ENCODE measurements at places on chromosomes 6 and 20.

DNA sequence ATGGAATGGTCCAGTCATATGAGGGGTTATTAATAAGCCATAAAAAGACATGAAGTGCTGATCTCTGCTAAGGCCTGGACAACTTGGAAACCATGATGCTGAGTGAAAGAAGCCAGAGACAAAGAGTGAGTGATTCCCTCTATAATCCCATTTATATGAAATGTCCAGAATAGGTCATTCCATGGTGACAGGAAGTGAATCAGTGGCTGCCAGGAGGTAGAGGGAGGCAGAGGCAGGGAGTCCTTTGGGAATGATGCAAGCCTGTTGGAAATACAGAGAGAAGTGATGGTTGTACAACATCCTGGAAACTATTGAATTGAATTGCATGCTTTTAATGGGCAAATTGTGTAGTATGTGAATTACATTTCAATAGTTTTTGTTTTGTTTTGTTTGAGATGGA is 26.4 kb downstream of the ANKRD60 start:
- H3K27me3 ChIP-seq: no peaks in the 10 kb centered on the region
- H3K4me3 ChIP-seq: no peak overlapping the region
- H3K4me1 ChIP-seq: no peaks in the 10 kb centered on the region
- no peaks in the 10 kb centered on the region for H3K36me3 ChIP-seq
- DNase-seq: no peak

DNA sequence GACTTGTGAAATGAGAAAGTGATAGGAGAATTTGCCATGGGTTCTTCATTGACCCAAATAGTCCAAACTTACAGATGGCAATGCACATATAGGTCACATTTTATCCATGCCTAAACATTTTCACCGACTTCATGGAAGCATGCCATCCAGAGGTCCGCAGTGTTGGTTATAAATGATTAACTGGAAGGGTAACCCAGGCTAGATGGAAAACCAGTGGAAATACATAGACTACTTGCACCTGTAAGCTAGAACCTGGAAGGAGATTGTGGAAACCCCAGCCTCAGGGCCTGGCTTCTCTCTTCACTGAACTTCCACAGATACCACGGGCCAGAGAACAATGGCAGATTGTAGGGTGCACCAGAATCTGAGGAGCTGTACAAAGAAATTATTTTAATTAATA is 103.8 kb upstream of the SYNDIG1 start:
- H3K27me3 ChIP-seq: no peaks in the 10 kb centered on the region
- H3K27ac ChIP-seq: no peak overlapping the region
- no peak overlapping the region for H3K4me3 ChIP-seq
- no peak for DNase-seq

- no peaks in the 10 kb centered on the region for H3K27me3 ChIP-seq
- peaks cover 3% of the 10 kb centered on the region for H3K4me1 ChIP-seq
These were observed 19.4 kb downstream of the SLC9A8 start for GRCh38 chr20:49831770-49832631.

DNA sequence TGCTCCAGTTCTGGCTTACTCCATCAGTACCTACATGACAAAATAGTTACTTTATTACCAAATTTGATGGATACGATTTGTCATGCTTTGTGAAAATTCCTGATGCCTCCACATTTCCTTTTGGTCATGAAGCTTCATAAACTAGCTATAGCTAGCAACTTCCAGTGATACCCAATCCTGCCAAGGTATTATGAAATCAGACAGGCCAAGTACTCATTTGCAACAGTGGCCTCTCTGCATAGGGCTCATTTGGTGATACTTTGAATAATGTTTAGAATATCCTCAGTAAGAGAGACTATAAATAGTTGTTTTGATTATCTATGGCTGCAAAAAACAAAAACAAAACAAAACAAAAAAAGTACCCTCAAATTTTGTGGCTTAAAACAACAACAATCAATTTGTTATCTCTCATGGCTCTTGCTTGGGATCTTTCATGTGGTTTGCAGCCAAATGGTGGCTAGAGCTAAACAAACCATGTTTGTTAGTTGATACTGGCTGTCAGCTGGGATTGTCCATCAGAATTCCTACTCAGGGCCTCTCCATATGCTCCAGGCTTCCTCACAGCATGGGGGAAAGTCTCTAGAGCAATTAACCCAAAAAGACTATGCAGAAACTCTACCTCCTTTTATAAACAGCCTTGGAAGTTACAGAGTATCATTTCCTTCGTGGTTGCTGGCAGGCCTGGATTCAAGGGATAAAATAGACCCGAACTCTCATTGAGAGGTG is 10.1 kb upstream of the PRL start:
- H3K27me3 ChIP-seq: no peaks in the 10 kb centered on the region
- no peaks in the 10 kb centered on the region for H3K4me1 ChIP-seq
- H3K27ac ChIP-seq: no peak overlapping the region
- H3K4me3 ChIP-seq: no peak overlapping the region

DNA sequence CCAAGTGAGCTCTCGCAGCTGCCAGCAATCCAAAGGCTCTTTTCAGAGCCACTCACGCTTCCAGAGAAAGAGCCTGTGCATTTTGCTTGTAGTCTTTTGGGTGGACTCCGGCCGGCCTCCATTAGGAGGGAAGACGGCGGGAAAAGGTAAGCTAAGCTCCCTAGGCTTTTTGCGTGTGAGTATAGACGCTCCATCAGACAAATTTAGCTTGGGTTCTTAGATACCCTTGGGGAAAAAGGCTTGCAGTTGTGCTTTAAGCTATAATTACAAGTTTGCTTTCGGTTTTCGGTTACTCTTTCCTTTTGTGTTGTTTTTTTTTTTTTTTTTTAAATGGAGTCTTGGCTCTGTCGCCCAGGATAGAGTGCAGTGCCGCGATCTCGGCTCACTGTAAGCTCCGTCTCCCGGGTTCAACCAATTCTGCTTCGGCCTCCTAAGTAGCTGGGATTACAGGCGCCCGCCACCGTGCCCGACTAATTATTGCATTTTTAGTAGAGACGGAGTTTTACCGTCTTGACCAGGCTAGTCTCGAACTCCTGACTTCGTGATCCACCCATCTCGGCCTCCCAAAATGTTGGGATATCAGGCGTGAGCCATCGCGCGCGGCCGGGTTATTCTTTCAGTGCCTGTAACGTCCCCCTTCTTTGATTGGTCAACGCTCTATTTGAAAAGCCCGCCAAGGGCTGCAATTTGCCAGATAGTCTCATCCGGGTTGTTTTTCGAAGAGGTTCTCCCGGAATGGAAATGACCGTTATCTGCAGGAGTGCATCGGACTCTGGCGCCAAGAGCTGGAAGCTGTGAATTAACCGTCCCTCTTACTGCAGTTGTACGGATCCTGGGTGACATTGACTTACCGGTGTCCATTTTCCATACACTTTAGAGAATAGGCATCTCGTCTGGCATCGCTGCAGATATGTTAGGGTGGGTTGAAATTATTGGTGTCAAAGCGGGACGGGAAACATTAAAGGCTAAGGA is 18.1 kb downstream of the OR2B2 start:
- H3K27ac ChIP-seq: no peak overlapping the region
- H3K36me3 ChIP-seq: peaks cover 8% of the 10 kb centered on the region
- H3K4me1 ChIP-seq: peaks cover 26% of the 10 kb centered on the region
- H3K4me3 ChIP-seq: no peak overlapping the region
- H3K27me3 ChIP-seq: no peaks in the 10 kb centered on the region

- H3K36me3 ChIP-seq: peaks cover 4% of the 10 kb centered on the region
- peak overlapping the region; percentile 86 for H3K4me3 ChIP-seq
- DNase-seq: peak; percentile 37
- peaks cover 30% of the 10 kb centered on the region for H3K4me1 ChIP-seq
These were observed 751 bp downstream of the MAP3K4 start for GRCh38 chr6:160992061-160992979.

DNA sequence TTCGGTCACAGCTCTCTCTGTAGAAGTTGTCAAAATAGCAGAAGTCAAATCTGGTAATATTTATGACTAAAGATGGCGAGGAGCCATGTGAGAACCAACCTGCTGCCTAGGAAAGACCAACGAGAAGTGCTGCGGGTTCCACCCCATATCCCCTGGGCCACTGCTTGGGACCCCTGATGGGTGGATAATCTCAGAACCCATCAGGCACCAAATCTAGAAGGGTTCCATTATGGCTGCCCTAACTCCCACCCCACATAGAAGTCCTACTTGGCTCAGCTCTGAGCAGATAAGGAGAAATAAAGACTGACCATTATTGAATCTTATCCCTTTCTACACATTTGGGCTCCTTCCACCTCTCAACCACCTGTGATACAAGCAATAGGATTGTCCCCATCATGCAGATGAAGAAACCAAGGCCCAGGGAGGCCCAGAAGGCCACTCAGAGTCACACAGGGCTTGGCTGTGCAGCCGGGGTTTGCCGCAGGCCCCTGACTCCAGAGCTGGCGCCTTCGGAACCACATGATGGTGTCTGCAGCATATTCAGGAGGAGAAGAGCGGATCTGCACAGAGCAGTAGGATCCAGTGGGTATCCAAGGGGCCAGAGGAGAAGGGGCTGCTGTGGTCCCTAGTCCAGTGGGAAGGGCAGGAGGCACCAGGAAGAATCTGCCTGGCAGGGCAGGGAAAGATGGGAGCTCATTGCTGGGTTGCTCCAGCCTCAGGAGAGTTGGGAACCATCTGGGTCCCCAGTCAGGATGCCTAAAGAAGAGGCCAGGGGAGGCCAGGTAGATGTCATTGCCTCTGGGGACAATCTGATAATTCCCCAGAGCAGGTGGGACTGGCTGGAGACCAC is 9.6 kb upstream of the PCMTD2 start:
- H3K4me1 ChIP-seq: no peaks in the 10 kb centered on the region
- H3K27me3 ChIP-seq: peaks cover 10% of the 10 kb centered on the region
- no peak overlapping the region for H3K27ac ChIP-seq
- no peak for DNase-seq
- H3K4me3 ChIP-seq: no peak overlapping the region
- H3K36me3 ChIP-seq: no peaks in the 10 kb centered on the region

- no peak overlapping the region for H3K27ac ChIP-seq
- H3K4me1 ChIP-seq: no peaks in the 10 kb centered on the region
- no peak overlapping the region for H3K4me3 ChIP-seq
These were observed 39.3 kb upstream of the TRAM2 start for GRCh38 chr6:52616059-52616690.

GRCh38 chr6:15410752-15411151 is 164.9 kb downstream of the JARID2 start:
- peaks cover 58% of the 10 kb centered on the region for H3K36me3 ChIP-seq
- H3K4me1 ChIP-seq: peaks cover 79% of the 10 kb centered on the region
- DNase-seq: no peak
- peak overlapping the region; percentile 88 for H3K27ac ChIP-seq
- no peaks in the 10 kb centered on the region for H3K27me3 ChIP-seq
- peak overlapping the region; percentile 61 for H3K4me3 ChIP-seq

DNA sequence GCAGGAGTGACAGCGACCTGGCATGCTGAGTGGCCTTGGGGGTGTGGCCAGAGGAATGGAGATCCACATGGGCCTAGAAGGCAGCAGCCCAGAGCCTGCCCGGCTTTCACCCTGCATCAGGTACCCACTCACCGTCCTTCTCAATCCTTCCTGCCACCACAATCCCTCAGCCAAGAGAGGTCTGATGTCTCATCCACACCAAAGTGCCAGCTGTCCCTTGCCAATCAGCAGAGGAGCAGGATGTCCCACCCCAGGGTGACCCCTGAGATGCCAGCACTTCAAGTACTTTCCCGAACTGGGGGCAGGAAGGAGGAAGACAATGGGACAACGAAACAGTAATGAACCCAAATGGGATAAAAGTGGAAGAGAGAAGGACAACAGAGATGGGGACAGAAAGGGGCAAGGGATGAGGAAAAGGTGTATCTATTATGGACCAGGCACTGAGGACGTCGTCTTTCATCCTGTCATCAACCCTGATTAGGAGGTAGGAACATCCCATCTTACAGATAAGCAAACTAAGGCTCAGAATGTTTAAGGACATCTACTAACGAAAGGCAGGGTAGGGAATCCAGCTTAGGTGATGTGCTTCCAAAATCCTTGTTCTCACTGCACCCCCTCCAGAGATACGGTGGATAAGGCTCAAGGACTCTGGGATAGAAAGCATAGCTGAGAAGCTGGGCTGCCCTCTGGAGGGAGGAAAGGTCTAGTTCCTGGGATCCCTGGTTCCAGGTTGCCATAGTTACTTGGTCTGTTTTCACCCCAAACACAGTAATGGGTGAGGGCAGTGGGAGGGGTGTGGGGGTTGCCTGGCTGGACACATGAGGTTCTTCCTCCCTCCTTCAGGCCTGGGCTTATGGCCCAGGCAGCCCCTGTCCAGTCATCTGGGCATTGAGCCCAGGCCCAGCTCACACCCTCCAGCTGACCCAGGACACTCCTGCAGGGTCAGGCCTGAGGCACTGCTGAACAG is 4.5 kb upstream of the TNXB start:
- H3K36me3 ChIP-seq: peaks cover 15% of the 10 kb centered on the region
- DNase-seq: no peak

- H3K4me3 ChIP-seq: no peak overlapping the region
- peaks cover 5% of the 10 kb centered on the region for H3K36me3 ChIP-seq
- H3K27ac ChIP-seq: no peak overlapping the region
- DNase-seq: peak; percentile 81
- peaks cover 15% of the 10 kb centered on the region for H3K4me1 ChIP-seq
These were observed 7.2 kb downstream of the HLA-DMB start for GRCh38 chr6:32933661-32934085.

- H3K4me1 ChIP-seq: no peaks in the 10 kb centered on the region
- no peak overlapping the region for H3K27ac ChIP-seq
- no peak overlapping the region for H3K4me3 ChIP-seq
- no peaks in the 10 kb centered on the region for H3K36me3 ChIP-seq
These were observed 72.7 kb downstream of the BLOC1S5 start for GRCh38 chr6:7991536-7991935.

DNA sequence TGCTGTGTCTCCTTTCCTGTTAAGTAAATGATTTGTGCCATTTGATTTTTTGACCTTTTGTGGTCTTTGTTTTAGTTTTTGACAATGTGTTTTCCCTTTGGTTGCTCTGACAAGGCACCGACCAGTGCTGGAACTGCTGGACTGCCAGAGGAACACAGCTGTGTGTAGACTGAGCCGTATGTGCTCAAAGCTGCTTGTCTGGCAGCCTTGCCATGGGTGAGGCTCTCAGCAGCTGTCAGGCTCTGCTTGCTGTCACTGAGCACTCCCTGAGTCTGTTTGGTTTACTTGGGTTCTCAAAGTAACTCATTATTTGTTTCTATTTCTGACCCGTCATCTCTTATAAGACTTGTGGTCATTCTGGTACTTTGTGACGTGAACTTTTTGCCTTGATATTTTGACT is 15.1 kb upstream of the SNRPB start:
- no peak for DNase-seq
- H3K4me3 ChIP-seq: no peak overlapping the region
- no peak overlapping the region for H3K27ac ChIP-seq
- H3K4me1 ChIP-seq: no peaks in the 10 kb centered on the region
- no peaks in the 10 kb centered on the region for H3K27me3 ChIP-seq

DNA sequence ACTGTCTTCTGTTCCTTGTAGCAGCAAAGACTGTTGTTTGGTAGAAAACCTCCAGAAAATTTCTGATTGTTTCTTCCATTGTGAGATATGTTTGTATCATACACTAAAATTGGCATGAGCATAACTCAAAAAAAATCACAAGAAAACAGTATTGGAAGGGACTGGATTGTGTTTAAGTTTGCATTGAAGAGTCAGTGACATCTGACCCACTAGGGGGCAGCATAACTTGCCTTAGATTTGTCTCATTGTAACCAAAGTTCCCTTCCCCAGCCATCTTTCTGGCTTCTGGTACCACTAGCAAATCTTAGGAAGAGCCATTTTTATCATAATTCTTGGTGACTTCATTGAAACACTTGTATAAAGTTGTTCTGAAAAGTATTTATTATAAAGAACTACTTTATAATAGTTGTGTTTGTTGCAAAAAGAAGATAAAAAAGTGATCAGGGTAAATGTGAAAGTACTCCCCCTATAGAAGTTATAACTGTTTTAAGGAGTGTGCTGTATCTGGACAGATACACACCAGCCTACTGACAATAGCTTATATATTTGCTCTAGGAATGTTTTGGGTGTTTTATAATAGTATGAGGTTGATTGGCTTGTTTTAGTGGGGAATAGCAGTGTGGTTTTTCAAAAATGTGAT is 7.7 kb downstream of the CSTF1 start:
- DNase-seq: peak; percentile 81
- H3K36me3 ChIP-seq: peaks cover 67% of the 10 kb centered on the region
- H3K4me3 ChIP-seq: no peak overlapping the region
- peaks cover 47% of the 10 kb centered on the region for H3K4me1 ChIP-seq
- no peaks in the 10 kb centered on the region for H3K27me3 ChIP-seq
- H3K27ac ChIP-seq: peak overlapping the region; percentile 14
